ENCODE measurements at places on chromosomes 7 and 10. TPM values are rescaled to one million over a fixed set of nuclear protein-coding genes. Genes with fewer than 3 reads are reported as not detected.
A peak's percentile ranks its signal among the peaks of the same experiment; 100 is the strongest.

The GTF2IRD2 gene
- 5.3 TPM for total RNA-seq

- DNase-seq = peak; percentile 65
Measured at GRCh38 chr7:131007439-131008330, 273.7 kb upstream of the KLF14 start.

GRCh38 chr7:35797311-35797710, 3.5 kb upstream of the SEPTIN7 start:
- no peak for DNase-seq

DNA sequence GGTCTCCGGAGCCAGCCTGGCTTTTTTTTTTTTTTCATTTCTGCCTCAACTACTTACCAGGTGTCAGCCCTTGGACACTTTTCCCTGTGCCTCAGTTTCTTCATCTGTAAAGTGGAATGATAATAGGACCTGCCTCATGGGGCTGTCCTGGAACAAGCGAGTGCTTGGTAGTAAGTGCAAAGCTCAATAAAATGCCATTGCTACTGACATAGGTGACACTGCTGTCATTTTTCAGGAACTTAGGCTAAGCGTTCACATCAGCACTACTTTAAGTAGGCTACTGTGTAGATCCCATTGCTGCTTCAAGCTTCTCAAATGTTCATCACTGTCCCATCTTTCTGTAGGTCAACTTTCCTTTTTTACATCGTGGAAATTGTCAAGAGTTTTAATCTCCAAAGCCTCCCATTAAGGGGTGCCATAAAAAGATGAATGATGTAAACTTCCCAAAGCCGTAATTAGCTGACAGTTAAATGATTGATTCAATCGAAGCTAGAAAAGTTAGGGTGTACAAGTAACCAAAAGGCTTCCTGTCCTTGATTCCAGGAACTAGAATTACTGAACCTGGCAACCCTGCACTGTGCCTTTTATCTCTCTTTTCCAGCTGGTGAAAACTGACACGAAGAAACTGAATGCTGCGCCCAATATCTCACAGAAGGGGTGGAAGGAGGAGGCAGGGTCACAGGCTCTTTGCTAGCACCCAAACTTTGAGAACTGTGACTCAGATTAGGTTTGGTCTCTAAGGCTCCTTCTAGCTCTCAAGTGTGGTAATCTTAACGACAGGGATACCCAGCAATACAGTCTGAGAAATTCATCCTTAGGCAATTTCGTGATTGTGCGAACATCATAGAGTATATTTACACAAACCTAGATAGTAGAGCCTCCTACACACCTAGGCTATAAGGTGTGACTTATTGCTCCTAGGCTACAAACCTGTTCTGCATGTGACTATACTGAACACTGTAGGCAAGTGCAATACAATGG, 861 bp upstream of the USP6NL start:
- DNase-seq = no peak

The STEAP1B gene
- 1.1 TPM for total RNA-seq

The CFAP46 gene
- 1.5 TPM for total RNA-seq

The GDF2 gene
- not detected for total RNA-seq

DNA sequence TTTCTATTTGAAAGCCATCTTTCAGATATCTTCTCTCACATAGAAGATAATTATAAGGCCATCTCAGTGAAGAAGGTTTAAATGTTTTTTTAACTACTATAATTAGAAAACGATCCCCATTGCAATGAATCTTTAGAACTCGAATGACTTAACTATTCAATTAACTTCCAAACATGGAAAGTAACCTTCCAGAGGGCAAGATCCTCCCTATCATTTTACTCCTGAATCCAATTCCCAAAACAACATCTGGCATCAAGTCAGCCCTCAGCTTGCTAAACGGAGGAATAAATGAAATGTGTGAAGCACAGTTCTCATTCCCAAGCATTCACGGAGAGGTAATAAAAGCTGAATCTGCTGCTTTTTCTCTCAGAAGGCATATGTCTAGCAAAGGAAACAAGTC, 293.4 kb downstream of the PLXDC2 start:
- DNase-seq = no peak

DNA sequence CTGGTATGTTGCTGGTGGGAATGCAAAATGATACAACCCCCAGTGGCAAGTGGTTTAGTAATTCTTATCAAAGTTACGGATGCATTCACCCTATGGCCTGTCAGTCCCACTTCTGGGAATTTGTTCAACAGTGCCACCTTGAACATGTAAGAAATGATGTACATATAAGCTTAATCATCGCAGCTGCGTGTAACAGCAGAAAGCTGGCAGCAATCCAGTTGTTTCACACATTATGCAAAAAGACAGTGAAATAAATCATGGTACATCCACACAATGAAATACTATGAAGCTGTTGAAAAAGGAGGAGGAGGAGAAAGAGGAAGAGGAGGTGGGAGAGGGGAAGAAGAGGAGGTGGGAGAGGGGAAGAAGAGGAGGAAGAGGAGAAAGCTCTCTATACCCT, 76.2 kb upstream of the MYL10 start:
- DNase-seq = no peak

DNA sequence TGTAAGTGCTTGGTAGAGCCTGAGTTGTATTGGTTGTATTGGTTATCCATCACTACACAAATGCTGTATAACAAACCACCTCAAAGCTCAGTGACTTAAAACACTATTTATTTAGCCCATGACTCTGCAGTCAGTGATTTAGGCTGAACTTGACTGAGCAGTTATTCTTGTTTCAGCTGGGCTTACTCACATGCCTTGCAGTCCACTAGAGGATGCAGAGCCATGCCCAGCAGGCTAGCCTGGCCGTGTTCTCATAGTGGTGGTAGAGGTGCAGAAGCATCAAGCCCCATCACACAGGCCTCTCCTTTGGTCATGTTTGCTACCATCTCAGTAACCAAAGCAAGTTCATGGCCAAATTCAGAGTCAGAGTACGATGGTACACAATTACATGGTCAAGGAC, 43.9 kb downstream of the LUC7L2 start:
- no peak for DNase-seq

DNA sequence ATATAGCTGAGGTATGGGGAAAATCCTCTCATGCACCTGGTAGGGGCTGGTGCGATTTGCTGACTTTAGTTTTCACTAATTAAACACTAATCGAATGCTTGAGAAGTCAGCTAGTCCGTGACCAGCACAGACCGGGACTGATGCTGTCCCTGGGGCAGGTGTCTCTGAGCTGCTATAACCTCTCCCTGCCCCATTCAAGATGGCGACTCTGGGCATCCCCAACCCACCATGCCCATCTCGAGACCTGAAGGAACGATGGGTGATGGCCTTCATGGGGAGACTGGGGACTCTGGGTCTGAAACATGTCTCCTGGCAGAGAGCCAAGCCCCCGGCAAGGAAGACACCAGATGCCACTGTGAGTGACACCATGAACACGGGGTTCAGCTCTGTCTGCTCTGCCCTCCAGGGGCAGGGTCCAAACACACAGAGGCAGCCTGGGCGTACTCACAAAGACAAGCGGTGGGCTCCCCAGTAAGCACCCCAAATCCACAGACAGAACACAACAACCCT, 57.4 kb downstream of the GNA12 start:
- no peak for DNase-seq

DNA sequence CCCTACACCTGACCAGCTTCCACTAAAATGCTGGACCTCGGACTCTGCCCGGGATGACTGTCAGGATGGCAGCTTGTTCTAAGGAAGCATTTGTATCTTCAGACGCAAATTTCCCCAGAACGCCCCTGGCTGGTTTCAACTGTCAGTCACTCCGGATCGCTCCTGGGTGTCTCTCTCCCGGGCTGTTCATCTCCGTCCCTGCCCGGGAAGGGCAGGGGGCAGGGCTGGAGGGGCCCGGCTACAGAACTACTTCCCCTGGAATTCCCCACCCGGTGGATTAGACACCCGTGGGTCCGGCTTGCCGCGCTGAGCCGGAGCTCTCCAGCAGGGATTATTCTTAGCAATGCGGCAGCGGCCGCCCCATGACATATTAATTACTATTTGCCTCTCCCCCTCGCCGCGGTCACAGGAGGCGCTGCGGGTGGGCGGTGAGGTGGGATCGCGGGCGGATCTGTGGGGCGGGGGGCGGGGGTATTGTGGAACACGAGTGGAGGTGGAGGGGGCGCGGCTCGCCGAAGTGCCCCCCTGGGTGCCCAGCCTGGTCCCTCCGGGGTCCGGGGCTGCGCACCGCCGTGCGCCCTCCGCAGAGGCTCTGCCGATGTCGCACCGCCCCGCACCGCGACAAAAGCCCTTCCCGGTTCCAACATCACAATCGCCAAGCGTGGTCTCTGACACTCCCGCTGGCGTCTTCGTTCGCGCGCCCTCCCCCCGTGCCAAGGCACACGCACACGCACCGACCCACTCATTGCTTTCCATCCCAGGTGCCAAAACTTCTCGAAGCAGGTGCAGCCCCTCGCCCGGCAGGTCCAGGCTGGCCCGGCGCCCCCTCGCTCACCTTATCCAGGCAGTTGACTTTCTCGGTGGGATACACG, 276.1 kb upstream of the NEBL start:
- no peak for DNase-seq

Data from astrocyte (in vitro differentiated cells and primary cell).